Renal cortex interstitium (tissue), 15 donors: ENCODE measurements at places on chromosomes 1 and 21. TPM values are rescaled to one million over a fixed set of nuclear protein-coding genes. Genes with fewer than 3 reads are reported as not detected.

A3GALT2 gene
- not detected for polyA plus RNA-seq

RGS7 gene
- 5.2 TPM for polyA plus RNA-seq

RNU1-3 gene
- polyA plus RNA-seq, result not detected

FCN3 gene
- polyA plus RNA-seq, result 2.6 TPM

BEND5 gene
- 25.5 TPM for polyA plus RNA-seq

RNU1-4 gene
- polyA plus RNA-seq, result 1.5 TPM

AKNAD1 gene
- not detected for polyA plus RNA-seq

PGLYRP3 gene
- not detected for polyA plus RNA-seq

OPRD1 gene
- 0.56 TPM for polyA plus RNA-seq

DNMT3L gene
- polyA plus RNA-seq, result not detected

PRKAA2 gene
- polyA plus RNA-seq, result 23.0 TPM

TSSK3 gene
- 4.2 TPM for polyA plus RNA-seq

OR2W3 gene
- 0.22 TPM for polyA plus RNA-seq

FCAMR gene
- 9.6 TPM for polyA plus RNA-seq

LORICRIN gene
- polyA plus RNA-seq, result not detected

GRCh38 chr1:232988572-232989040 is 38.2 kb downstream of the NTPCR start:
- DNase-seq, result no peak

- no peak for DNase-seq
These were observed 39.8 kb downstream of the MTR start for GRCh38 chr1:236834876-236835275.

DNA sequence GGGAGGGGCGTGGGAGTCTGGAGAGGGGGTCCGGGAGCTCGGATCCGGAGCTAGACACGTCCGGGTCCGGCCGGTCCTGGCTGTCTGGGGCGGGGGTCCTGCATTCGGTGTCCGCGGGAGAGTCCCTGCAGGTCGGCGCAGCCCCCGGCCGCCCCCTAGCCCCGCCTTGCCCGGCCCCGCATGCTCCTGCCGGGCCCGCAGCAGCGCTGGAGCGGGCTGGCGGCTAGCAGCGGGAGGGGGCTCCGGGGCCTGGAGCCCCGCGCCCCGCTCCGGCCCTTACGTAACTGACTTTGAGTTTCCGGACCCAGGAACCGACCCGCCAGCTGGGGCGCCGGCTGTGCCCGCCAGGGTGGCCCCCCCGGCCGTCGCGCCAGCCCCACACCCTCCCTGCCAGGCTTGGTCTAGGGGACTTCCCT is 26.9 kb upstream of the EPB41 start:
- no peak for DNase-seq

GRCh38 chr1:116476321-116476720 is 94.5 kb downstream of the CD58 start:
- no peak for DNase-seq

DNA sequence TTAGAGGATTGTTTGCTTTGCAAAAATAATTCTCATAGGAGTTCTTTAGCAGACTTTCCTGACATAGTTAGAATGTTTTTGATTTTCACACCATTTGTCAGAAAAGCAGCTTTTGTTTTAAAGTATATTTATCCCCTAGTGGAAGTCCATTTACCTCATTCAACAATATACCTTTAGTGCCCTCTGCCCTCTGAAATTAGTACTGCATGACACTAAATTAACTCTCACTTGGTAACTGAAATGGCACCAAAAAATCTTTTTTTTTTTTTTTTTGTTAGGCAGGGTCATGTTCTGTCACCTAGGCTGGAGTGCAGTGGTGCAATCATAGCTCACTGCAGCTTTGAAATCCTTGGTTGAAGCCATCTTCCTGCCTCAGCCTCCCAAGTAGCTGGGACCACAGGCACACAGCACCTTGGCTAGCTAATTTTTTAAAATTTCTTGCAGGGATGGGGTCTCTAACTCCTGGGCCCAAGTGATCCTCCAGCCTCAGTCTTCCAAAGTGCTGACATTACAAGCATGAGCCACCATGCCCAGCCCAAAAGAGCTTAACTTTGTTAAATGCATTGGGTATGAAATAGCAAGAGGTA is 13.6 kb downstream of the LRRC42 start:
- DNase-seq, result no peak

- DNase-seq, result no peak
These were observed 13.1 kb downstream of the ACTN2 start for GRCh38 chr1:236699366-236699765.

DNA sequence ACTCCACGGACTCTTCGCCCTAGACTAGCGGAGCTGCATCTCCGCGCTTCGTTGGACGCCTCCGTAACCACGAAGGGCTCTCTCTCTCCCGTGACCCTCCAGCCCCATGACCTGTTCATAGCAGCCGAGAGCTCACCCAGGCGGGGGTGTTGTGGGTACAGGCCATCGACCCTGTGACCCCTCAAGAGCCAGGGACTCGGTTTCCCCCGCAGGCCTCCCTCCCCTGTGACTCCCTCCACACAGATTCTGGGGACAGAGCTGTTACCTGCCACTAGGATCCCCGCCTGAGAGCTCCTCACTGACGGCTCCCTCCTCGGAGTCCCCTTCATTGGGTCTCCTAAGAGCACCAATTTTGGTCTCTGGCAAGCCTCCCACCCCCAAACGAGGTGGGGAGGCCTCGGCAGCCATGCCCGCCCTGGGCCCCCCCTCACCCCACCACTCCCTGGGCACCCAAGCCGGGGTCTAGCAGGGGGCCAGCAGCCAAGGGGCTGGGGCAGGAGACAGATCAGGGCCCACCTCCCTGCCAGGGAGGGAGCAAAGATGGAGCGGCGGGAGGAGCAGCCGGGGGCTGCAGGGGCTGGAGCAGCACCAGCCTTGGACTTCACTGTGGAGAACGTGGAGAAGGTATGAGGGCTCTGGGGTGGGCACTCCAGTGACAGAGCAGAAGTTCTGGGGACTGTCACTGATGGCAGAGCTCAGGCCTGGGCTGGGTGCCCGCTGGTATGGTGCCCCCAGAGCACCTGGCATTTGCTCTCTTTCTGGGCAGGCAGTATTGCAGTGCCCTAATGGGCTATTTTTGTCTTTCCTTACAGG is 517 bp downstream of the IPO13 start:
- no peak for DNase-seq

GRCh38 chr1:23792151-23792945 is 1.4 kb downstream of the LYPLA2 start:
- DNase-seq, result no peak

DNA sequence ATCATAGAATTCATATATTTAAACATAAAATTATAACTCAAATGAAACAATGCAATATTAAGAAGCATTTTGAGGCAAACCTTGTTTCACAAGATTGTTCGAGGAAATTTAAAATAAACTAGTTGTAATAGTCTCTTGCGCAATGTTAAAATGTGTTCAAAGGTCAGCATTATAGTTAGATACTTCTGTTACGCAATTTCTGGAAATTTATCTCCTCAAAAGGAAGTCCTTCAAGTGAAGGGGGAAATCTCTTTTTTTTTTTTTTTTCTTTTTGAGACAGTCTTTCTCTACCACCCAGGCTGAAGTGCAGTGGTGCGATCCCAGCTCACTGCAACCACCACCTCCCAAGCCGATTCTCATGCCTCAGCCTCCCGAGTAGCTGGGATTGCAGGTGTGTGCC is 52.1 kb downstream of the FMO4 start:
- no peak for DNase-seq

- no peak for DNase-seq
These were observed 22.5 kb upstream of the KCNE1 start for GRCh38 chr21:34534522-34534921.

GRCh38 chr21:45852886-45853400 is 128.6 kb upstream of the COL6A1 start:
- no peak for DNase-seq

- DNase-seq, result no peak
These were observed 201.4 kb upstream of the SGIP1 start for GRCh38 chr1:66332548-66332901.

DNA sequence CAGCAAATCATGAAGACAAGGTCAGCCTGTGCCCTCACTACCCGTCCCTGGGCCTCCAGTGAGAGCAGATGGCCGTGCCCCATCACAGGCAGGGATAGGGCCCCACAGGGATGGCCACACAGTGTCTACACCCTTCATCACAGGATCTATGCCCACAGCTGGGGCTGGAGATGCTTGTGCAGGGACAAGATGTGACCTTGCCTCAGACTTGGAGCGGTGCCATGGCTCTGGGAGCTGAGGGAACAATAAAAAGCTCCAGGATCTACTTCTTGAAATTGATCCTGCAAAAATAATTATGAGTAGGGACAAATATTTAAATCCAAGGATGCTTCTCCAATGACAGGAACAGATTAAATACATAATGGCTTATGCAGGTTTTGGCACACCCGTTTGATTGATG is 25.4 kb upstream of the TCEA3 start:
- DNase-seq, result no peak

- no peak for DNase-seq
These were observed 37.0 kb upstream of the TENT5B start for GRCh38 chr1:27049607-27050006.

DNA sequence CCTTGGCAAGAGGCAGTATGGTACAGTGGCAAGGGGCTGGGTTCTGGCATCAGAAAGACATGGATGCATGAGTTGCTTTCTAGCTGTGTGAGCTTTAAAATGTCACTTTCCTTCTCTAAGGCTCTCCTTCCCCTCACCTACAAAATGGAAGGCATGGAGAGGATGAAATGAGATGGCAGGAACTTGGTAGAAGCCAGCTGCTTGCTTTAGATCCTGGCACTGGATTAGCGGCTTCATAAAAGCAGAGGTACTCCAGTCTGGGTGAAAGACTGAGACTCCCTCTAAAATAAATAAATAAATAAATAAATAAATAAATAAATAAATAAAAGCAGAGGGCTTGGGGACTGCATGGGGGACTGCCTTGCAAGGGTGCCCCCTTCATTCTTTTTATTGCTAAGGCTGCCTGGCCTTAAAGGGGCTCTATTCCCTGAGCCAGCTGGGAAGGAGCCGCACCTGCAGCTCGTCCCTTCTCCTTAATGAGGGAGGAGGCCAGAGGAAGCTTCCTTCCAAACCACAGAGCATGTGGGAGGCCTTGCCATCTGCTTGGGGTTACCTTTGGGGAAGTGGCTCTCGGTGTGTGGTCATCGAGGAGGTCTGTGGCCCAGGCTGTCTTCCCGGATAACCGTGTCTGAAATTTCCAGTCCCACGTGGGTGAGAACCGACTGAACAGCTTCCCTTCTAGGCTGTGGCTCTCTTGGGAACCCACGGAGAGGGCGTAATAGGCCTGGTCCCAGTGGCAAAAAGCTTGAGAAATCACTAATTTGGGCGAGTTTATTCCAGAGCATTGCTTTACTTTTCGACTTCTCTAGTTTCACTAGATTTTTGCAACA is 2.0 kb upstream of the ATP13A2 start:
- DNase-seq, result no peak

DNA sequence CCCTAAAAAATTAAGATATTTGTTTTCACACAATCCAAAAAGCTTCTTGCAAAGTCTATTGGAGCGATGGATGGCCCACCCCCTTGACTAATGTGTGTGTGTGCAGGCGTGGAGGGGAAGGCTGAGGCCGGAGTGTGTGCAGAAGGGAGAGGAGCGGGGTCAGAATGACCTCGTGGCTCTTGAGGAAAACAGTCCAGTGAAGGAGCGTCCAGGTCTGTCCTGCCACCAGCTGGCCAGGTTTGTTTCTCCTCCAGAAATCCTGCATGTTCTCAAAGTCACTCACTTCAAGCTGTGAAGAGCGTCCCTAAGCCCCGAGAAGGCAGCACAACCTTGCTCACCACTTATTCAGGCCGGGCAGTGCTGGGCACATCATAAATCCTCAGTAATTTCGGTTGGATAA is 69.5 kb upstream of the SSX2IP start:
- DNase-seq, result no peak

DNA sequence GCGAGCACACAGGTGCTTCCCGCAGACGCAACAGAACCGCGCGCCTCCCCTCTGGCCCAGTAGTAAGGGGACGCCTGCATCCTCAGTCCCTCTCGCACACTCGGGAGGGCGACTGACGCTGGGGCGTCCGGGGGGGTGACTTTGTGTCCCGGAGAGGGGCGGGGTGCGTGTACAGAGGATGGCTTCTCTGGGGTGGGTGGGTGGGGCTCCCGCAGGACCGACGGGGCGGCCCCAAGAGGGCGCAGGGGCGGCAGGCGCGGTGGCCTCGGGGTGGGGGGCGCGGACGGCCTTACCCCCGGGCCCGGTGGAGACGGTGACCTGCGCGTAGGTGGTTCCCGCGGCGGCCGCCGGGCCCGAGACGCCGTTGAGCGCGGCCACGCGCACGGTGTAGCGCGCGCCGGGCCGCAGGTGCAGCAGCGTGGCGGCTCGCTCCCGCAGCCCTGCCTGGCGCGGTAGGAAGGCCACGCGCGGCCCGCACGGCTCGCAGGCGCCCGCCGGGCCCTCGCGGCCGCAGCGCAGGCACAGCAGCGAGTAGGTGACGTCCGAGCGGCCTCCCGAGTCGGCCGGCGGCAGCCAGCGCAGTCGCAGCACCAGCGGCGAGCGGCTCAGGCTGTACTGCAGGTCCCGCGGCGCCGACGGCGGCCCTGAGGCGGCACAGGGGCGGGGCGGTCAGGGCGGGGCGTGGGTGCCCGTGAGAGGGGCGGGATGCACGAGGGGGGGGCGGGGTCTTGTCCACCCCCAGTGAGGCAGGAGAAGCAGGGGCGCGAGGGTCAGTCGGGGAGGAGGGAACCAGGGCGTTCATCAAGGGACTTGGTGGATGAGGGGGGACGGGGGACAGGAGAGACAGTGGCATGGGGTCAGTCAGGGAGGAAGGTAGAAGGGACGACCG is 12.1 kb downstream of the EPHA10 start:
- DNase-seq, result peak; percentile 4

DNA sequence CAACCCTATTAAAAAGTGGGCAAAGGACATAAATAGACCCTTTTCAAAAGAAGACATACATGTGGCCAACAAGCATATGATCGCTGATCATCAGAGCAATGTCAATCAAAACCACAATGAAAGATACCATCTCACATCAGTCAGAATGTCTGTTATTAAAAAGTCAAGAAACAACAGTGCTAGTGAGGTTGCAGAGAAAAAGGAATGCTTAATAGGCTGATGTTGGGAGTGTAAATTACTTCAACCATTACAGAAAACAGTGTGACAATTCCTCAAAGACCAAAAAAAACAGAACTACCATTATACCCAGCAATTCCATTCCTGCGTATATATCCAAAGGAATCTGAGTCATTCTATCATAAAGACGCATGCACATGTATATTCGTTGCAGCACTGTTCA is 13.2 kb downstream of the USH2A start:
- DNase-seq, result no peak

DNA sequence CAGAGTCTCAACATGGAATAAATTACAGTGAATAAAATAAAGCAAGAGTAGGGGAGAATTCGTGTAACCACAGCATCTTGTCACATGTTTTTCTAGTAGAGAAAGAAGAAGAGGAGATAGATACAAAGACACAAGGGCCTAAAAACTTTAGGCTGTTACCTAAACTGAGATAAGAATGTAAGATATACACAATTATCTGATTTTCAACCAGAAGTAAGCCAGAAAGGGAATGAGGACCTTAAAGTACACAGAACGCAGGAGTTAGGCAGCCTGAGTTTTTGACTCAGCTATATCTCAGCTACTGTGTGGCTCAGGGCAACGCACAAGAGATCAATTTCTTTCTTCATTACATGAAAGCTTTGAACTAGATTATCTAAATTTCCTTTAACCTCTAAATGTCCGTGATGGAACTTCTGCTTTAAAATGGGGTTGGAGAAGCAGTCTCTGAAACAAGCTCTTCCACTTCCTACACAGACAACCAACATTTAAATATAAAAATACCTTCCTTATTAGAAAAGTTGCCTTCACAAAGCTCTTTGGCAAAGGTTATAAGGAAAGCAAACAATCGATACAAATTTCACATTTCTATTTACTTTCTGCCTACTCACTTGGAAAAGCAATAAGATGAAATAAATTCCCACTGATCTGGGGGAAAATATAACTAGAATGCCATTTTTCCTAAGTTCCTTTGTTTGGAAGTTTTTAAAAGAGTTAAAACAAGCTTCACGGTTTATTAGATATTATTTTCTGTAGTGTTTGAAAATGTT is 5.2 kb upstream of the RGS13 start:
- no peak for DNase-seq
